ENCODE measurements at places on chromosomes 2 and 18. TPM values are rescaled to one million over a fixed set of nuclear protein-coding genes. Genes with fewer than 3 reads are reported as not detected.
A peak's percentile ranks its signal among the peaks of the same experiment; 100 is the strongest.

DNA sequence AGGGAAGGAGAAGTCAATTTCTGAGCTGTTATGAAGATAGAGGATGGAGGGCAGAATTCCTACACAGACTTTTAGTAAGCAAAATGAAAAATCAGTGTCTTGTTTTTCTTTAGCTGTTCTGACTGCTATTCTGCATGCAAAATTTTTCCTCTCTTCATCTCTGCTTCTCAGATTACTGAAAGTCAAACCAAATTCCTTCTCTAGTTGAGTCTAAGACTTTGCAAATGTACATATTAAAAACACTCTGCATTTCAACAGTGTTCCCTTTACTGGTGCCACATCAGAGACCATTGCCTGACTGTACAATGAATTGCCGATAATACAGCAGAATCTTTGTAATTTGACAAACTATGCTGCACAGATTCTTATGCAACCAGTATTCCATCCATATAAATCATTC lies 198.8 kb downstream of the EXOC6B start:
- H3K27me3 ChIP-seq: no peaks in the 10 kb centered on the region
- H3K4me3 ChIP-seq: no peak overlapping the region

GRCh38 chr2:178012639-178013038 lies 59.9 kb downstream of the PDE11A start:
- no peak for DNase-seq
- no peaks in the 10 kb centered on the region for H3K36me3 ChIP-seq
- H3K27ac ChIP-seq: no peak overlapping the region
- no peaks in the 10 kb centered on the region for H3K27me3 ChIP-seq
- no peak overlapping the region for H3K4me3 ChIP-seq

- H3K4me1 ChIP-seq: no peaks in the 10 kb centered on the region
- no peak for DNase-seq
- H3K27me3 ChIP-seq: no peaks in the 10 kb centered on the region
- H3K27ac ChIP-seq: no peak overlapping the region
Measured at GRCh38 chr2:65291216-65292105, 63.8 kb downstream of the ACTR2 start.

FN1 gene
- 3,444 TPM for total RNA-seq

POTEI gene
- total RNA-seq: not detected

- no peak overlapping the region for H3K4me3 ChIP-seq
- H3K4me1 ChIP-seq: peaks cover 7% of the 10 kb centered on the region
- H3K27ac ChIP-seq: no peak overlapping the region
- no peaks in the 10 kb centered on the region for H3K36me3 ChIP-seq
- DNase-seq: peak; percentile 58
Measured at GRCh38 chr18:61639886-61640285, 252.9 kb downstream of the RNF152 start.

FSHR gene
- total RNA-seq: not detected

DNA sequence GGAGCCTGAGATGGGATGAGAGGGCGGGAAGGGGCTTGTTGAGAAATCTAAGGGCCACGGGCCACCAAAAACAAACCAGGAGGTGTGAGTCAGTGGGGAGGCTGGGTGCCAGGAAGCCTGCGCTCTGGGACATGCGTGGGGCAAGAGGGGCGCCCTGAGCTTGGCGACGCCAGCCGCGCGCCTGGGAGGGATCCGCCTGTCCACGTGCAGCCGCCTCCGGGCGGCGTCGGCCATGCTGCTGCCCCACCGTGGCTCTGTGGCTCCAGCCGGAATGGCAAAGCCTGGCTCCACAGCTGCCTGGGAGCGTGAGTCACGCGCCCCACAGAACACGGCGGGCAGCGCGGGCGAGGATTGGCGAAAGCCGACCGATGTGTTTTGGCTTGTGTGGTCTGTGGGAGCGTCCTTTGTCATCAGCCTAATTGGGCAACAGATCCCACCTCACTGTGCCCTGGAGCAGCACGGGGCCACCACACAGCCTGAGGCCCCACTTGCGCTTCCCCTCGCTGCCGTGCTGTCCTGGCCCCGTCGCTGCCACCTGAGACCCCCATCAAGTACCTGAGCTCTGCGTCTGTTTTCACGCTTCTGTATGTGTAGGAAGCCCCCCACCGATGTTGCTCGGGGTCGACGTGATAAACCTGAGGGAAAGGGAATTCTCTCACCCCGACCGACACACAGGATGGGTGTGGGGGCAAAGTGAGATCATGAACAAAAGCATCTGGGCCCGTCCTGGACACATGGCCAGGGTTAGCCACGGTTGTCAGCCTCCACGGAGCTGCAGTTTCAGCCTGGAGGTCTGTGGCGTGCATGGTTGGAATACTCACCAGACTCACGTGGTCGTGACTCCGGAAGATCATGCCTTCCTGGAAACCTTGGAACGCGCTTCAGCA lies 80.5 kb downstream of the NFATC1 start:
- no peak overlapping the region for H3K4me3 ChIP-seq
- H3K36me3 ChIP-seq: no peaks in the 10 kb centered on the region
- H3K27me3 ChIP-seq: no peaks in the 10 kb centered on the region
- no peaks in the 10 kb centered on the region for H3K4me1 ChIP-seq
- no peak for DNase-seq
- H3K27ac ChIP-seq: no peak overlapping the region

DNA sequence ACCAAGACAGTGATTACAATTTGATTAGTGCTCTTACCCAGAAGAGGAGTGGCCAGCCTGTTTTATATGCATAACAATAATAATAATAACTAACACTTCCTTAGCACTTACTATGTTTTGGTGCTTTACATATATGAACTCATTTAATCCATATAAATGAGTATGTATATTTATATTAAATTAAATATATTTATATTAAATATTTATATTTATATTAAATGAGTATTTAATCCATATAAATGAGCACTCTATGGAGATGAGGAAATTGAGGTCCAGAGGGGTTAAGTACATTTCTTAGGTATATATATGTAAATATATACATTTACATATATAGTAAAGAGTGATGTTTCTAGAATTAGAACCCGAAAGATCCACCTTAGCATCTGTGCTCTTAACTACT lies 673.9 kb upstream of the ACVR2A start:
- H3K27me3 ChIP-seq: no peaks in the 10 kb centered on the region
- no peaks in the 10 kb centered on the region for H3K4me1 ChIP-seq
- H3K4me3 ChIP-seq: no peak overlapping the region
- DNase-seq: no peak

POLR1A gene
- total RNA-seq: 9.2 TPM

UGT1A1 gene
- not detected for total RNA-seq

GRCh38 chr18:5787936-5788335 lies 107.4 kb downstream of the TMEM200C start:
- no peaks in the 10 kb centered on the region for H3K36me3 ChIP-seq
- no peaks in the 10 kb centered on the region for H3K4me1 ChIP-seq
- no peak overlapping the region for H3K27ac ChIP-seq
- H3K27me3 ChIP-seq: no peaks in the 10 kb centered on the region
- H3K4me3 ChIP-seq: no peak overlapping the region

DNA sequence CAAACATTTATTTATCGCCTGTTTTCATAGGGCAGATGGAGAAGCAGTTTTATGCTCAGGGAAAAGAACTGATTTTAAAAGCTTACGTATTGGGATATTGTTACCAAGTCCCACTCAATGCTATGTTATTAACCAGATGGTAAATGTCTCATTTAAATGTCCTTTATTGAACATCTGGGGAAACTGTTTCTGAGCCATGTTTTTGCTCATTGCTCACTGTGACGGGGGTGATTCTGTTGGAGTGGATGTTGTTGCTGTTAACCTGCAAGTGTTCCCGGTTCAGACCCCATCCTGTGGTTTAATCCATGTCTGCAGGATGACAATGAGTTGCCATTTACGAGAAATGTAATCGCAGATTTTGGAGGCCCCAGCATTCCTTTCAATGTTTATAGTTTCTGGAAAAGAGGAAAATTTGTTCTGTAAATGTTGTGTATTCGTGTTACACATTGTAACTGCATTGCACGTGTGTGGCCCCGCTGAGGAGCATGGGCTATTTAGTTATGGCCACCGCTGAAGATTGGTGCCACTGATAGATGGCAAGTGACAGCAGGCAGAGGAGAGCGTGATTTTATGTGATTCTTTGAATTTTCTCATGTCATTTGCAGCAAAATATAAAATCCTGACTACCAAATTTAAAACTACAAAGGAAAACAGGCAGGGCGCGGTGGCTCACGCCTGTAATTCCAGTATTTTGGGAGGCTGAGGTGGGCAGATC lies 174.8 kb upstream of the COPS8 start:
- H3K27me3 ChIP-seq: peaks cover 4% of the 10 kb centered on the region
- H3K4me1 ChIP-seq: no peaks in the 10 kb centered on the region
- DNase-seq: no peak
- no peak overlapping the region for H3K4me3 ChIP-seq
- no peak overlapping the region for H3K27ac ChIP-seq

DNA sequence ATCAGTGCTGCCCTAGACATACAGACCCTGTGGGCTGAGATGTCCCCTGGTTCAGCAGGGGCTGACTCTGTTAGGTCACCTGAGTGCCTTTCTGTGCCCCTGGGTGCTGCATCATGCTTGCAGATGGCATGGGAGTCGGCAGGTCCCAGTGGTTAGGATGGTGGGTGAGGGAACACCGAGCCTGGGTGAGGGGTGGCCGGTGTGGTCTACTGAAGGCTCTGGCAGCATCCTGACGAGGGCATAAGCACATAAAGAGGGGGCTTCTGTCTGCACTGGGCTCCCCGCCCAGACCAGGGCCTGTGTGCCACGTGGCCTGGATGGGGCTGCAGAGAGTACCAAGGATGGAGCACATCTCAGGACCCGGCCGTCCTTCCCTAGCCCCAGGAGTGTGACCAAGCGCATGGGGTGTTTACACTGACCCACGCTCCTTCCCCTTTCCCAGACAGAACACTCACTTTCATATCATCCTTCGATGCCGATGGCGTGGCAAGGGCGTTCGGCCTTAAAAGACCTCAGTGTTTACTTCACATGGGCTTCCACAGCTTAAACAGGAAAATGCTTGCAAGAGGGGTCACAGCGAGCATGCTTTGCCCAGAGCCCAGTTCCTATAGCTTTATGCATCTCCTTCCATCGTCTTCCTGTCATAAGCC lies 115.1 kb downstream of the STPG4 start:
- no peak overlapping the region for H3K4me3 ChIP-seq
- DNase-seq: peak; percentile 65
- peaks cover 58% of the 10 kb centered on the region for H3K4me1 ChIP-seq
- peaks cover 16% of the 10 kb centered on the region for H3K36me3 ChIP-seq
- no peaks in the 10 kb centered on the region for H3K27me3 ChIP-seq

DNA sequence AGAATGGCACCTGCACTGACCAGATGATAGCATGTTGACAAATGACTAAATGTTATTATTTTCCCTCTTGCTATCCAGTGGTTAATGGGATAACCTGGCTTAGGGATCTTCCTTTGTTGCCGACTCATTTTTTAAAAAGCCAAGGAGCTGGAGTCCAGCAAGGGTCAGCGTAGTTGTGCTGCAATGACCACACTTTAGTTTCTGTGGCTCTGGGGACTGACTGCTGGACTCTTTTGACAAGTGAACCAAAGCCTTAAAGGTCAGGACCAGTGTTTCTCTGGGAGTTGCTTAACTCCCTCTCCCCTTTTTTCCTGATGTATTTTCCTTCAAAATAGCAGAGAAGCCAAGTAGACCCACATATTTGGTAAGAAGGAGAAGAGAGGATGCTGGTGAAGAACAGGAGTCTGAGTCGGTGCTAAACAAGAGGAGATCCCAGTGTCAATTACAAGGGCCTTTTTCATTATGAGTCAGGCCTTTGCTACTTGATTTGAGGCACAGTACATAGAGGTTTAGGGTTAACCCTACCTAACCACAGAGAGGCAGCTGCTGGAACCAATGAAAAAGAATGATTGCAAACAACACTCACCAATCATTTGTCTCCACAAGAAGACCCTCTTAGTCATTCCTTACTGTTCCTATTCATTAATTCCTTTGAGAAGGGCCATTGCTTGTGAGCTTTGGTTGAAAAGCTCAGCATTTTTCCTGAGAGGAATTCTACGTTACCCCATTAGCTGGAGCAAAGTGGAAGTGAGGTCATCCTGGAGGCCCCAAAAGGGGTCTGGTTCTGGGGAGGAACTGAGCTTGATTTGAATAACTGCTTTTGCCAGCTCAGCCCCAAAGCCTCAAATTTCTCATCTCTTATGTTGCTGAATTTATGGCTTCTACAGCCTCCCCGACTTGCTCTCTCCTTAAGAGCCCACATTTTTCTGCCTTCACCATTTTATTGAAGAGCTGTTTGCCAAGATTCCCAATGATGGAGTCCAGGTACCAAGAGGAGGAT lies 137.6 kb upstream of the HNMT start:
- H3K4me1 ChIP-seq: no peaks in the 10 kb centered on the region
- no peak for DNase-seq
- H3K4me3 ChIP-seq: no peak overlapping the region

RFTN2 gene
- 10.2 TPM for total RNA-seq

FABP1 gene
- not detected for total RNA-seq

GRCh38 chr2:221850076-221850475 lies 278.0 kb upstream of the EPHA4 start:
- no peak overlapping the region for H3K27ac ChIP-seq
- DNase-seq: peak; percentile 77
- H3K36me3 ChIP-seq: no peaks in the 10 kb centered on the region
- H3K4me3 ChIP-seq: no peak overlapping the region
- H3K27me3 ChIP-seq: no peaks in the 10 kb centered on the region

MOCOS gene
- 9.0 TPM for total RNA-seq

DNA sequence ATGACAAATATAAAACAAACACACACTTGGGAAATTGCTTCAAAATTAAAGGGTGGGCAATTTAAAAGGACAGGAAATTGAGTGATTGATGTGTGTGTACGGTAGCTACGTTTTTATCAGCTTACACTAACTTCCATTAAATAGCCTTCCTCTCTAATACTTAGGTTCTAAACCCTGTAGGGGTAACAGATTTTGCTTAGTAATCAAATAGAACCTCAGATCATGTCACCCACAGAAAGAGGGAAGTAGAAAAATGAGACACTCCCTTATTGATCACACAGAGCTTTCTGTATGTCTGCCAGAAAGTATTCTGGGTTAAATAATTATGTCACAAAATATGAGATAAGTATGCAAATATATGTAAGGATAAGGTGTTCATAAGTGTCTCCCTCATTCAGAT lies 93.3 kb downstream of the ICA1L start:
- H3K27me3 ChIP-seq: no peaks in the 10 kb centered on the region
- H3K4me1 ChIP-seq: peaks cover 3% of the 10 kb centered on the region
- H3K36me3 ChIP-seq: no peaks in the 10 kb centered on the region
- no peak overlapping the region for H3K27ac ChIP-seq
- no peak for DNase-seq

DNA sequence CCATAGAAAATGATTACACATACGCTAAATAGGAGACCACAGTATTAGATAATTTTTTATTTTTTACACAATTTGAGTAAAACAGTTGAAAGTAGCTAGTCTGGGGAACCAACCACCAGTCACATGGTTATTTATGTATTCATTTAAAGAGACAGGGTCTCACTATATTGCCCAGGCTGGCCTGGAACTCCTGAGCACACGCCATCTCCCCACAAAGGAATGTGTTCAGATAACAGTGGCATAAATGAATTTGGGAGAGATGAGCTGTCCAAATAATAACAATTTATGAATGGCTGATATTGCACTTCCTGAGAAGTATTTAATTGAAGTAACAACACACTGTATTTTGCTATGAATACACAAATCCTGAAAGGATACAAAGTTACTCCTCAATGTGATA lies 39.7 kb downstream of the KIDINS220 start:
- H3K27ac ChIP-seq: no peak overlapping the region
- H3K4me1 ChIP-seq: no peaks in the 10 kb centered on the region
- DNase-seq: no peak
- H3K36me3 ChIP-seq: peaks cover 10% of the 10 kb centered on the region
- H3K27me3 ChIP-seq: no peaks in the 10 kb centered on the region

- H3K27me3 ChIP-seq: no peaks in the 10 kb centered on the region
- no peak overlapping the region for H3K27ac ChIP-seq
- peak; percentile 56 for DNase-seq
- no peak overlapping the region for H3K4me3 ChIP-seq
- H3K4me1 ChIP-seq: no peaks in the 10 kb centered on the region
- H3K36me3 ChIP-seq: no peaks in the 10 kb centered on the region
Measured at GRCh38 chr2:102771114-102771513, 9.3 kb downstream of the TMEM182 start.

NOP58 gene
- 38.8 TPM for total RNA-seq

GALNT13 gene
- total RNA-seq: 0.17 TPM

All from fibroblast of lung (primary cell).